ENCODE measurements at places on chromosomes 4 and X.

DNA sequence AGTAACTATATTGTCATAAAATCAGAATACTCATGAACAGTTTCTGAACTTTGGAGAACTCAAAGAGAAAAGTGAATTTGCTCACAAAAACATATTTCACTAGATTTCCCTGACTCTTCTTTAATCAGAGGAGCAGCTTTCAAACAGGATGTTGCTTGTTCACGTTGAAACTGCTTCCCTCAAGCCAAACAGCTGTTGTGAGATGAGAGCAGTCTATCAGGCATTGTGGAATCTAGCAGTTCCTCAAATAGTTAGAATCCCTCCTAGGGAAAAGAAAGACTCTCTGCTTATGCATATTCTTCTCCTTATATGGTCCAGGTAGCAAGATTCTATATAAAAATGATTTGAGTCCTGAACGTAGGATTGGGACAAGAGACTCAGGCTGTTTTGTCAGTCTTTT is 1012.1 kb downstream of the FAM133A start:
- DNase-seq, result no peak

DNA sequence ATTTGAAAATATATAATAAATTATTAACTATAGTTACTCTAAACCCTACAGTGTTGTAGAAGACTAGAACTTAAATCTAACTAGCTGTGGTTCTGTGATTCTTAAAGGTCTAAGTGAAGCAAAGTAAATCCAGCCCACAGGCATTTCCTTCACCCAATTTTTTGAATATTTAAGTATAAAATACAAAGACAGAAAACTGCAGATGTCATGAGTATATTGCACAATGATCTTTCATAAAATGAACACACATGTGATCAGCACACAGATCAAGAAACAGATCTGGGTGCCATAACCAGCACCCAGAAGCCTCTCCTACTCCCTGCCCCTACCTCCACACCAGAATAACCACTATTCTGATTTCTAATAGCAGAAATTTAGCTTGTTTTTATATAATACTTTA is 82.9 kb downstream of the CAMK2D start:
- DNase-seq, result no peak

- DNase-seq, result no peak
Measured at GRCh38 chr4:127698789-127699200, 31.4 kb upstream of the SLC25A31 start.

DNA sequence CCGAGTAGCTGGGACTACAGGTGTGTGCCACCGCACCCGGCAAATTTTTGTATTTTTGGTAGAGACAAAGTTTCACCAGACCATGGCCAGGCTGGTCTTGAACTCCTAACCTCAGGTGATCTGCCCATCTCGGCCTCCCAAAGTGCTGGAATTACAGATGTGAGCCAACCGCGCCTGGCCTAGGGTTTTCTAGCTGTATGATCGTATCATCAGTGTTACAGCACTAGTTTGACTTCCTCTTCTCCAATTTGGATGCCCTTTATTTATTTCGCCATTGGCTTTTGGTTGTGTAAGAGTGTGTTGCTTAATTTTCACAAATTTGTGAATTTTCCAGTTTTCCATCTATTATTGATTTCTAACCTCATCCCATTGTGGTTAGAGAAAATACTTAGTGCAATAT is 5.2 kb downstream of the TKTL1 start:
- DNase-seq, result no peak

GRCh38 chrX:155070038-155070437 is 898 bp downstream of the CMC4 start:
- DNase-seq, result no peak

GRCh38 chr4:6682862-6683590 is 10.7 kb upstream of the S100P start:
- no peak for DNase-seq

All from NCI-H2227 treated with DMSO at 0.1 percent for 48 hours (cell line).